ENCODE measurements at places on chromosomes 3 and 15. TPM values are rescaled to one million over a fixed set of nuclear protein-coding genes. Genes with fewer than 3 reads are reported as not detected.

DNA sequence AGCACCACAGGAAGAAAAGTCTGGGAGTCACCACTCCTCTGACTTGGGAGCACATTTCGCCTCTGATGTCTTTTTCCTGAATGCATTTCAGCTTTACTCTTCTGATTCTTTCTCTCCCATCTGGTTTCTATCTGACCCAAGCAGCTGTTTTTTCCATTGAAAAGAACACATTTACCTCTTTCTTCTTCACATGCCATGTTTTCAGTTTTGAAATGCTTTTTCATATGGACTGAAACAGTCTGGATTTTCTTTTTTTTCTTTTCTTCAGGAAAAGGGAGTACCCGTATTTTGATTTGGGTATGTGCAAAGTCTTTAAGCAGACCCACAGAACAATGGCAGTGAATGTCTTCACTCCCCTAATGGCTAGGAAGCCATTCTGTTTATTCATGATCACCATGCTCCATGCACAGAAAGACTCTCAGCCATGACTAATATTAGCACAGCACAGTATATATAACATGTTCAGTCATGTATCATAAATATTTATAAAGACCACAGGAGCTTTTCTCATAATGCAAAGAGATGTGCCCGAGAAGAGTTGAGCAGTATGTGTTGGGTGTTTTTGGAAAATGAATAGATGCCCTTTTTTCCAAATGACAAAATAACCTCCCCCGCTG lies 82.7 kb upstream of the LRIG1 start:
- DNase-seq: no peak

- DNase-seq: no peak
These were observed 32.0 kb upstream of the SEMA6D start for GRCh38 chr15:47685141-47685870.

DNA sequence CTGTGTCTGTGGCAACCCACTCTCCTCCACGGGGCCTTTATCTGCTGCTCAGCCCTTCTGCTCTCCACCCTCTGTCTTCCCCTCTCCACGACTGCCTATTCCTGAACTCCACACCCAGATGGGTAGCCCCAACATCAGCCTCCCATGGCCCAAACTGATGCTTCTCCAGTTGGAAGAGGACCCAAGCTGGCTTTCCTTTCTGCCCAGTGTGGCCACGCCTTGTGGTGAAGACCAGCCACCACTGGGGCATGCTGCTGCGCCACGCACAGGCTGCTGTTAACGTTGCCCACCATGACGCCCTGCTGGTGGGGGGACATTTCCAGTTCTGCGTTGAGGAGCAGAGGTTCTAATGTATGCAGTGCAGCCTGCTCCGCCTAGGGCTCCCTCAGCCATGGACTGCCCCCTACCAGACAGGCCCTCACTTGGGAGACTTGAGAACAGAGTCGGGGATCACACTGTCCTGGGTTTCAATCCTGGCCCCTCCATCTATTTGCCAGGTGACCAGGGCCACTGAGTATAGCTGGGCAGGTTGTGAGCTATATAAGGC lies 26.9 kb downstream of the CFAP100 start:
- no peak for DNase-seq

DNA sequence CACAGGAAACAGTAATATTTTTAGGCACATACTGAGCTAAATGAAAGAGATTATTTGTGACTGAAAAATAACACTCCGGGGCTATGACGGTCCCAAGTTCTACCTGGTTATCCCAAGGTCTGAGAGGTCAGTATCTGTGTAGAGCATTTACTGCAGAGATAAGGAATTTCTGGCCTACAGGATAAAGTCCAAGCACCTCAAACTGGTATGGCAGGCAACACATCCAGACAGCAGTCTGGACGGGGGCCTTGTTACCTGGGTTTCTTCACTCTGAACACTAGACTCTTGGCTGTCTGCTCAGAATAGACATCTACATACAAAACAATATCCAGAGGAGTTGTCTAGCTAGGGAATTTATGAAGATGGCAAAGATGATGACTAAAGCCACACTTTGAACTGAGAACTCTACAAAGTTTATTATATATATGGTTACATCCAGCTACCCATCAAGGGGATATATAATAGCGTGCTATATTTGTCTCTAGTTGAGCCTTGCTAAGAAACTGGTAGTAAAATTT lies 42.0 kb upstream of the CLRN1 start:
- DNase-seq: no peak

DNA sequence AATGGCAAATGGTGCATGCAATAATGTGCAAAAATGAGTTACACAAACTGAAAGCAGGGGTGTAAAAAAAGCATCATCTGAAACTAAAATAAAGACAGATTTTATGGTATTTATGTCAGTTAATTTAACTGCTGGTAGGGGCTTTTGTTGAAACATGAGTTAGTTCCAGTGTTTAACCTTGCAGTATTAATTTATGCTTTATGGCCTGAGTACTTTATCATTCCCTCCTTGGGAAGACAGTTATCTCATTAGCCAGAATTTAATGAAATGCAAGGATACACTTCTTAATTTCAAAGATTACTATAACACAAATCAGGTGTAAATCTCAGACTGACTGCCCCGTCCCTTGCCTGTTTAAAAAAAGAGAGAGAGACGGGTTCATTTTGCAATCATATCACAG lies 240.1 kb upstream of the MEIS2 start:
- DNase-seq: no peak

GRCh38 chr3:35638980-35639253 lies 408 bp upstream of the ARPP21 start:
- DNase-seq: no peak

- no peak for DNase-seq
These were observed 60.7 kb upstream of the CORO2B start for GRCh38 chr15:68518046-68518445.

DNA sequence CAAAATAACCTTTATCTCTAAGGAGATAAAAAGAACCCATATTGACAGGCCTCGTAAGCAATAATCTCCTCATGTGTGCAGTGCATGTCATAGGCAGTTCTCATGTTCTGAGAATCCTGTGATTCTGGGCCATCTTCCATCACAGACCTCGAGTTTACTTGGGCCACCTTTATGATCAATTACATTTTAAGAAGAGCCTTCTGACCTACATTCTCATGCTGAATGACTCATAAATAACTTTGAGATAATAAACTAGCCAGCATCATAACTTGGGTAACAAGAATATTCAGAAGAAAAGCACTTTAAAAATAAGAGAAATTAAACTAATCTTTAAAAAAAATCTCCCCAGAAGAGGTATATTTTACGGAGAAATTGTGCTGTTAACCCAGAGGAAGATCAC lies 310.7 kb upstream of the ZNF717 start:
- DNase-seq: no peak

DNA sequence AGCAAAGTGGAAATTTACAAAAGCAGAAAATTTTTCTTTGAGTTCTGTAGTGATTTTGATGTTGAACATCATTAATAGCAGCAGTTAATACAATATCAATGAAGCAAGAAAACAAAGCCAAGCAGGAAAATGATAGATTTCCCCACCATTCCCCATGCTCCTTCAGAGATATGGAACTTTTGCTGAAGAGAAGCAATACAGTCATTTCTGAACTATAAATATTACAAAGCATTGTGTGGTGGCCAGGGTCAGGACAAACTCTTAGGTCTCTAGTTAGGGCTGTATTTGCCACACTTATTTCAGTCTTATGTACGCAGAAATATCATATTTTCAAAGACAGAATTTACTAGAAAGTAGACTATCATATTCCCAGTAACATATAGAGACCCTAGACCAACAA lies 88.8 kb upstream of the P3H2 start:
- no peak for DNase-seq

The CTXND1 gene
- not detected for total RNA-seq

The RAB6B gene
- 1.2 TPM for total RNA-seq

The LYZL4 gene
- total RNA-seq: not detected

The SCN11A gene
- 0.32 TPM for total RNA-seq

The MUC20 gene
- total RNA-seq: 145 TPM
